AG08395 (cell line): ENCODE measurements at places on chromosomes 3 and 15.

GRCh38 chr3:42133500-42134298 is 42.5 kb downstream of the TRAK1 start:
- no peak for DNase-seq

DNA sequence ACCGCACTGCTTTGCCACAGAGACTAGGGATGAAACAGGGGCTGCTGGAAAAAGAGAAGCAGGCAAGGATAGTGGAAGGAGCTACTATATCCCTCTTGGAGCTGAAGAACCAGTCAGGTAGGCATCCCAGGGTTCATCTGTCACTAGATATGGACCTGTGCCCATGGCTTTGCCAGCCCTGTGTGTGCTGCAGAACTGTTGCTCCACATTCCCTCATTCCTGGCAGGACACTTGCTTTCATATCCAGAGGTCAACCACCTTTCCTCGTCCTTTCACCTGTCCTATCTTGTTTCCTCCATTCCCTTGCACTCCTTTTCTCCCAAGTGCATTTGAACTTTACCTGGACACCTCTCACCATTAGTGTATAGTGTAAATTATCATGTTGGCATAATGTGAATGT is 12.0 kb downstream of the SNRK start:
- no peak for DNase-seq

GRCh38 chr15:87118846-87119245 is 1039.2 kb downstream of the AGBL1 start:
- no peak for DNase-seq

GRCh38 chr3:187025656-187026316 is 95.5 kb downstream of the ST6GAL1 start:
- no peak for DNase-seq

GRCh38 chr15:94480289-94480834 is 249.0 kb downstream of the MCTP2 start:
- DNase-seq = no peak

DNA sequence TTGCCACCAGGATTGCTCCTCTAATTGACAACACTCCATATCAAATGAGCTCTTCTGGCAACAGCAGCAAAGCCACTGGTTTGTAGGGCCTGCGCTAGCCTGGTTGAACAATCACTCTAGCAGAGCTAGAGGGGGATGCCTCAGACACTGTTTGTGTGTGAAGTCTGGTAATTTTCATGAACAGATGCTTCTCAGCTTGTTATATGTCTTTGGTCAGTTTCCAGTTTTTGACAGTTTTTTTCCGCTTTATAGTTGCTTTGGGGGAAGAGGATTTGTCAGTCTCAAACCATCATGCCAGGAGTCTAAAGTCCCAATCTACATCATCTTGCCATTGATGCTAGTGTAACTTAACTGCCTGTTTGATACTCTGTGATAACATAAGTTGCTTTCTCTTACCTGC is 136.0 kb downstream of the HCN4 start:
- DNase-seq = no peak

GRCh38 chr3:98775459-98776139 is 12.5 kb downstream of the ST3GAL6 start:
- DNase-seq = no peak

DNA sequence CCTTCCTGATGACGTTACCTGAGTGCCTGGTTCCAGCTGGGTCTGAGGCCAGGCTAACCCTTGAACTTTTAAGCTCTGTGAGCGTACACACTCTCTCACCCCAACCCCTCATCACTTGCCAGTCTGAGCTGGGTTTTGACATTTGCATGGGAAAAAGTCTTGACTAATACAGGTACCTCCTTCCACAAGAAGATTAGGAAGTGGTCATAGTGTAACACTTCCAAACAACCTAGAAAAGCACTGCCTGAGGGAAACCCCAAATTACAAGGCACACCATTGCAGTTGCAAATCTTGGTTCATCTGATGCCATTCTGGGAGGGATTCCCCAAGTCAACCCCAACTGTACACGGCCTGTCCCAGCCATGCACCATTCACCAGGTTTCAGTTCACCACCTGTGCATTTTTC is 499.8 kb downstream of the FOXP1 start:
- DNase-seq = no peak

GRCh38 chr15:37425541-37425940 is 325.2 kb upstream of the MEIS2 start:
- DNase-seq = no peak

DNA sequence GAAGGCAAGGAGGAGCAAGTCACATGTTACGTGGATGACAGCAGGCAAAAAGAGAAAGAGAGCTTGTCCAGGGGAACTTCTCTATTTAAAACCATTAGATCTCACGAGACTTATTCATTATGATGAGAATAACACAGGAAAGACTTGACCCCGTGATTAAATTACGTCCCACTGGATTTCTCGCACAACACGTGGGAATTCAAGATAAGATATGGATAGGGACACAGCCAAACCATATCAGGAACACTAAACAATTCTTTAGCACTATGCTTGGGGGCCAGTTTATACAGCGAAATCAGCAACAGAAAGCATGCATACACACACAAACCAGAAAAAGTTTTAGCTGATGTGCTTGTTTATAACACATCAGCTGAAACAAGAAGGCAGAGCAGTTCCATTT is 704.2 kb downstream of the OTOL1 start:
- no peak for DNase-seq
